Neural progenitor cell (in vitro differentiated cells): ENCODE measurements at places on chromosomes 1 and 21. TPM values are rescaled to one million over a fixed set of nuclear protein-coding genes. Genes with fewer than 3 reads are reported as not detected.

DNA sequence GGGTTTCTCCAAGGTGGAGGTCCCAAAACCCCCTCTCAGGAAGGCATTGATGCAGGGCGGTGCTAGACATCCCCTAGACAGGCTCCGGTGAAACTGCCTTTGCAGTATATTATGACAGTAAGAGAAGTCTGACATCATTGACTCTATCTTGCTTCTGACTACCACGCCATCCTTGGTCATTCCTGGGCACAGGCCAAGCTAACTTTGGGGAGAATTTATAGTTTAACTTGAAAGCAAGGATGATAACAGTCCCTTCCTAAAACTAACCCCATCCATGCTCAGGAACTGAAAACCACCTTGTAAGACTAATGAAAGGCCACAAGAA is 30.3 kb downstream of the RSPH1 start:
- H3K27me3 ChIP-seq: no peaks in the 10 kb centered on the region
- H3K27ac ChIP-seq: no peak overlapping the region
- H3K36me3 ChIP-seq: no peaks in the 10 kb centered on the region
- H3K4me3 ChIP-seq: no peak overlapping the region
- DNase-seq: no peak

- no peaks in the 10 kb centered on the region for H3K27me3 ChIP-seq
- no peaks in the 10 kb centered on the region for H3K4me1 ChIP-seq
- no peak overlapping the region for H3K4me3 ChIP-seq
- no peaks in the 10 kb centered on the region for H3K36me3 ChIP-seq
- no peak for DNase-seq
Observed at GRCh38 chr1:178397678-178398077, 99.1 kb downstream of the CLEC20A start.

Gene CELA3B
- total RNA-seq: not detected in 2 replicates

Gene GGPS1
- total RNA-seq: 52.5 and 65.1 TPM in 2 replicates
